Muscle of arm (tissue), 14 donors: ENCODE measurements at places on chromosomes 1 and 21. TPM values are rescaled to one million over a fixed set of nuclear protein-coding genes. Genes with fewer than 3 reads are reported as not detected.

Gene PCSK9
- 5.3 TPM for polyA plus RNA-seq

Gene A3GALT2
- not detected for polyA plus RNA-seq

DNA sequence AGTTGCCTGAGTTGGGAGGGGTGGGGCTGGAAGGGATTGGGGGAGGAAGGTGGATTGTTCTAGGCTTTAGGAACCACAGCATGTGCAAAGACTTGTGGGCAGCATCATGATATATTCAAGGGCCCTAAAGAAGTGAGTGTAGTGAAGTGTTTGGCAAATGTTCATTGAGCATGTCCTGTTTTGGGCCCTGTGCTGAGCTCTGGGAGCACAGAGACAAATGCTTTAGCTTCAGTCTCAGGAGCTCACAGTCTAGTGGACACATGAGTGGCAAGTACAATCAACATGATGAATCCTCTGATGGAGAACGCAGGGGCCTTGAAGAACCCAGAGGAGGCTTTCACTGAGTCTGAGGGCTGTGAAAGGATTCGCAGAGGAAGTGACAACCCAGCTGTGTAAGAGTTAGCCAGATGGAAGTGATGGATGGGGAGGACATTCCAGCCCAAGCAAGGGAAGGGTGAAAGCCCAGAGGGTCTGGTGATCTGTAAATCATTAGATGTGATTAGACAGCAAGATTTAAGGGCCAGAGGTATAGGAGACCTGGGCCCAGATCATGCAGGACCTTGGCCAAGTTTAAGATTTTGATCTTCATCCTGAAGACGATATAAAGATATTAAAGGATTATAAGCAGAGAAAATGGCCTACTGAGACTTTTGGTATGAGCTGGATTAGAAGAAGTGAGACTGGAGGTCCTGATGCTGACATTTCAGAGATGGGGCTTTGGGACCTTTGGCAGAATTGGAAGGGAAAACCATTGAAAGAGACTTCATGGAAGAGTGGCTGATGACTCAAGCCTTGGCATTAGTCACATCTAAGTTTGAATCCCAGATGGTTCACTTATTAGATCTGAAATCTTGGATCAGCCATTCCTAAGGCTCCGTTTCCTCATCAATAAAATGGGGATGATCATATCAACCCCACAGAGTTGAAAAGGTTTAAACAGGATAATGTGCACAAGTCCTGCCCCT lies 4.6 kb downstream of the IPO13 start:
- DNase-seq, result no peak

GRCh38 chr1:68085752-68086151 lies 35.3 kb upstream of the DIRAS3 start:
- no peak for DNase-seq
